ENCODE measurements at places on chromosomes 12 and 14. TPM values are rescaled to one million over a fixed set of nuclear protein-coding genes. Genes with fewer than 3 reads are reported as not detected.

Gene HOXC10
- 1.2 TPM for total RNA-seq

Gene SMIM41
- total RNA-seq: not detected

Gene FAM90A1
- not detected for total RNA-seq

Gene TTC7B
- 66.7 TPM for total RNA-seq

Gene SNRPF
- 9.4 TPM for total RNA-seq

Gene FZD10
- not detected for total RNA-seq

Gene VPS29
- total RNA-seq: 129 TPM

Gene SAMD15
- 3.3 TPM for total RNA-seq

Gene ATF7
- 21.8 TPM for total RNA-seq

Gene NYNRIN
- 8.5 TPM for total RNA-seq

Gene TSHR
- not detected for total RNA-seq

Gene KLRC2
- not detected for total RNA-seq

Gene SLC38A4
- not detected for total RNA-seq

Gene GALNT9
- not detected for total RNA-seq

Gene ACSM4
- not detected for total RNA-seq

Gene SLC7A8
- total RNA-seq: 0.29 TPM

Gene MYO1A
- total RNA-seq: not detected

Gene NFE2
- not detected for total RNA-seq

Gene AKAP5
- total RNA-seq: 0.48 TPM

Gene PMCH
- not detected for total RNA-seq

Gene ANG
- total RNA-seq: 4.5 TPM

Gene ASCL1
- not detected for total RNA-seq

Gene LTBP2
- total RNA-seq: 251 TPM

Gene TAS2R46
- total RNA-seq: 1.6 TPM

Gene SMIM10L1
- 5.8 TPM for total RNA-seq

Gene ADGRD1
- total RNA-seq: not detected

Gene IFNG-AS1
- not detected for total RNA-seq

Gene KLRF1
- total RNA-seq: not detected

Gene KERA
- not detected for total RNA-seq

Gene ZNF10
- 1.8 TPM for total RNA-seq
